Caki2 (cell line): ENCODE measurements at places on chromosomes 5 and 9.

DNA sequence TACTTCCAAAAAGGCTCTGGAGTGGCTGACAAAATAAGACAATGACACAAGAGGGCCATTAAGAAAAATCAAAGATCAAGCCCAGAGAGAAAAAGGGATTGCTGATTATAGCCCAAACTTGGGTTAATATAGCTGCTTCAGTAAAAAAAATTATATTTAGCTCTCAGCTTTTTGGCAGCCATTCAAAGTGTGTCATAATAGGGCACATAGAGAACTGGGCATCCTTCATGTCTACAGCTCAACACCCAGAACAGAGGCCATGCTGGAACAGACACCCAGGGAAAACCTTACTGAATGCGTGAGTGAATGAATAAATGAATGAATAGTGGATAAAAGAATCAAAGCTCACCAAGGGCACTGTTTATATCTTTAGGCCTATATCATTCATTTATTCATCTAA is 110.1 kb downstream of the SLIT3 start:
- no peak for DNase-seq

- DNase-seq, result peak; percentile 48
Measured at GRCh38 chr5:140038373-140038957, 4.6 kb downstream of the NRG2 start.

- DNase-seq, result no peak
Measured at GRCh38 chr9:136328011-136328621, 777 bp downstream of the GPSM1 start.

GRCh38 chr5:137822158-137822764 is 45.4 kb upstream of the MYOT start:
- peak; percentile 29 for DNase-seq

DNA sequence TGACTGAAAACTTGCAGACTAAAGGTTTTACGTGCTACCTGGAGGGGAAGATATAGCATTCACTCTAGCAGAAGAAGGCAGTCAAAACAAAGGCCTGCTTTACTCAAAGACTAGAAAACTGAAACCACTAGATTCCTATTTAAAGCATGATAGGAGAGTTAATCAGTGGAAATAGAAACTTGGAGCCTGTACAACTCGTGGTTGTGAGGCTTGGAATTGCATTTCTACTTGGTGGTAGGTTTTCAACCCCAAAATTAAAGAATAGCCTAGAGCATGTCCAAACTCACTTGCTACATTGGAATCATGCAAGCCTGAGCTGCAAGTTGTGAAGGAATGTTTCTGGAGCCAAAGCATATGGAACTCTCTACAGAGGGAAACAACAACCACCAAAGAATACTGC is 1526.4 kb upstream of the NUDT12 start:
- no peak for DNase-seq

DNA sequence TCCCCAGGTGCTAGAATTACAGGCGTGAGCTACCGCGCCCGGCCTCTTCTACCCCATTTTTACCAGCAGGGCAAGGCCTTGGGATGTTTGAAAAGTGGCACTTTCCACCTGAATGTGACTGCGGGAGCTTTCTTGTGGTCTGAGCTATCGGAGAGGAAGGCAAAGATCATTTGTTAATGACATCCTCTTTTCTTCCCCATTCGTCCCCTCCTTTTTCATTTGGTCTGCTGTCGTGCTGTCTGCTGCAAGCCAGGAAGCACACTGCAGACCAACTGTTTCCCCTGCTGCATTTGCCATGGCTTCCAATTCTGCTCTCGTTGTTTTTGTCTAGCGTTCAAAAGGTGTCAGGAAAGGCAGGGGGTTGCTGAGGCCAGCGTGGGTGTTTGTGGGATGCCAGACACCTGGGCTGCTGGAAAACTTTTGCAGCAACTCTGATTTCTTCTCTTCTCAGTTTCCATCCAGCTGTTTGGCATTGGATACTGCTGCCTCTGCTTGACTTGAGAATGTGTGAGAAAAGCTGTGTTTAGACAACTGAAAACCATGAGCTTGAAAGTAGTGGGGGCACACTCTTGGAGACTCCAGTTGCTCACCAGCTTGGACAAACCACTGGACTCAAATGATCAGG is 196.4 kb upstream of the MSX2 start:
- DNase-seq, result no peak

GRCh38 chr5:113186061-113186460 is 209.5 kb downstream of the DCP2 start:
- no peak for DNase-seq

- peak; percentile 60 for DNase-seq
Measured at GRCh38 chr5:55146543-55147151, 13.3 kb upstream of the GPX8 start.

GRCh38 chr5:73188764-73189531 is 16.0 kb downstream of the TMEM174 start:
- DNase-seq, result peak; percentile 37

DNA sequence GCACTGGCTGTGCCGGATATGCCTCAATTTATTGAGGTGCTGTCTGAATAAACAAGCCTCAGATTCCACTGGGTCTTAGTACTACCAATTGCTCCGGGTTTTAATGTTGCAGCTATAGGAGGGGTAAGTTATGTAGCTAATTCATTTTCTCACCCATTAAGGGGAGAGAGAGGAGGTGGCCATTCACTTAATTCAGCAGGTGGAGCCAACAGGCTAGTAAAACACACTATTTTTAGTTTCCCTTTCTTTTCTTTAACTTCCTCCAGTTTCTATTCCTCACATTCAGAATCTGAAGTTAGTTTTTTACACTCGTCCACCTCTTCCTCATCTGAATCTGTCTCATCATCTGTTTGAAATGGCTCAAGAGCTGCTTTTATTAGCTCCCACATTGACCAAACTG is 105.6 kb upstream of the CDH10 start:
- DNase-seq, result no peak

DNA sequence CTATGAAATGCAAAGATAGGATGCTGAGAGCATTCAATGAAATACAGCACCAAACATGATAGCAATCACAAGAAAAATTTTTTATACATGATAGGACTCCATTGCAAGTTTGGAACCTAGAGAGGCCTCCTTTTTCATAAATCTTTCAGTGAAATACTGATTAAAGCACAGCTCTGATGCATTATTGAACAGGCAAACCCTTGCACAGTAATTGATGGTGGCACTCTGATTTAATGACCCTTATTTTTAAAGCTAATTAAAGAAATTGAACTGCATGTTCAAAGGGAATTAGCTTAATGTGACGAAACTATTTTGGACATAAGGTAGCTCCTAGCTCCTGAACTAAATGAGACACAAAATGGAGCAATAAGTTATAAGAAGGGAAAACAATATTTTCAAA is 44.6 kb downstream of the MPDZ start:
- DNase-seq, result no peak

DNA sequence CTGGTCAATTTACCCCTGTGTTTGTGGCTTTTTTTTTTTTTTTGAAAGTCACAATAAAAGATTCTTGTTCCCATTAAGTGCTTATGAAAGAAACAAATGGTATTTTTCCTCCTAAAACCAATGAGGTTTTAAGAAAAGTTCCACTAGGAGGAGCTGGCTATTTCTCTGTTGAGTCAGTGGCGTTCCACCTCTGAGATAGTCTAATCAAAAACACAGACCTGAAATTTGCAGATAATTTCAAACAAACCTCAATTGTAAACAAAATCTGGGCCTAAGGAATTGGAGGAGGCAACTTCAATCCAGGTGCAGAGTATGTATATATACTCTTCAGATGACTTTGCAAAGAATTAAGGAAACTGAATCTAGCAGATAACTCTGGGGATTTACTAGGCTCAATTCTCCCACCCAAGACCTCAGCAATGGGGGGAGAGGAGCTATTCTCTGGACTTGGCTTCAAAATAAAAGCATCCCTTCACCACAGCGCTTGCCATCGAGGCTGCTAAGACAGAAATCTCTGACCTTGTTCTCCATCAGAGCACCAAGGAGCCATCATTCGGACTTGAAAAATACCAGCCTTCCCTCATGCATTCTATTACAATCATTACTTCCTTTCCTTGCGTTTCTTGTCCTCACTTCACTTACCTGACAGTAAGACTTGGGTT is 52.4 kb downstream of the FANCC start:
- peak; percentile 46 for DNase-seq

DNA sequence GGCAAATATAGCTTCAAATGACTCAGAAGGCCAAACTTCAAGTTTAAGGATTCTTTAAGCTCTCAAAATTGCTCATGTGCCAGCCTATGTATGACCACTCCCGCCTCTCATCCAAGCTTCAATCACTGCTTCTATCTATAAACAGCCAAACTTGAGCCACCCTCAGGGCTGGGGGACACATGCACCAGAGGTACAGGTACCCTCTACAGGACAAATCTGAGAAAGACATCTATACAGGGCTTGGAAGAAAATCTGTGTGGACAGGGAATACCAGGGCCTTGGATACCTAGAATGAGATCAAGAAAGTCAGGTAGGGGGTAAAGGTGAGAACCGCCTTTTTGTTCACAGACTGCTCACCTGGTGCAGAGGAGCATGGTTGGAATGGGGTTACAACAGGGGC is 217.9 kb downstream of the ATPSCKMT start:
- DNase-seq, result no peak

DNA sequence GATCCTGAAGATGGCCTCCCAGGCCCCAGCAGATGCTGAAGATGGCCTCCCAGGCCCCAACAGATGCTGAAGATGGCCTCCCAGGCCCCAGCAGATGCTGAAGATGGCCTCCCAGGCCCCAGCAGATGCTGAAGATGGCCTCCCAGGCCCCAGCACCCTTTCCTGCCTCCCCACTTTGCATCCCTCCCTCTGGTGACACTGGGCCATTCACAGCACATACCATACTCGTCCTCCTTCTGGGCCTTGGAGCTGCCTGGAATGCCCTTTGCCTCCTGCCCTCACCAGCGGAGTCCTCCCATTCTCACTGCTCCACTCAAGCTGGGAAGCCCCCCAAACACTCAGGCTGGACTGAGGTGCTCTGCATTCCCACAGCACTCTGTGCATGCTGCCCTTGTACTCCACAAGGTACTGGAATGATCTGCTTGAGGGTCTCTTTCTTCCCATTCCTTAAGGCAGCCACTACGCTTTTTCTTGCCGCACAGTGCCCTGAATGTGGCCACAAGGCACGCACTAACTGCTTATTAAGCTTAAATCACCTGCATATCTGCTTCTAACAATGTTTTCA is 550.0 kb downstream of the BNC2 start:
- no peak for DNase-seq

DNA sequence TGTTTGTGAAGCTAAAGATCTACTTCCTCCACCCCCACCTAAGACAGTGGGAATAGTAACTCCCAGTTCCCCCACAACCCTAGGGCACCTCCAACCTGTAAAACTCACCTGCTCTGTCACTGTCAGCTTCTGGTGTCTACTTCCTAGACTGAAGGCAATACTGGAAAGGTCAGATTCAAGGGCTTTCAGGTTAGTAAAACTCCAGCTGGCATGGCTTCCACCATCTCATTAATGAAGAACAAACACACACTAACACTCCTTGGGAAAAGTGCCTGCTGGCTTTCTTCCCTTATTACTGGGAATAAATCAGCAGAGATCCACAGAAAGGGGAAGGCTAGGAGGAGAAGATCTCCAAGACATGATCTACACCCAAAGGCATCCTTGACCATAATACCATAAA is 109.9 kb downstream of the TMEM174 start:
- DNase-seq, result no peak
